ENCODE measurements at places on chromosomes 6 and 20.

DNA sequence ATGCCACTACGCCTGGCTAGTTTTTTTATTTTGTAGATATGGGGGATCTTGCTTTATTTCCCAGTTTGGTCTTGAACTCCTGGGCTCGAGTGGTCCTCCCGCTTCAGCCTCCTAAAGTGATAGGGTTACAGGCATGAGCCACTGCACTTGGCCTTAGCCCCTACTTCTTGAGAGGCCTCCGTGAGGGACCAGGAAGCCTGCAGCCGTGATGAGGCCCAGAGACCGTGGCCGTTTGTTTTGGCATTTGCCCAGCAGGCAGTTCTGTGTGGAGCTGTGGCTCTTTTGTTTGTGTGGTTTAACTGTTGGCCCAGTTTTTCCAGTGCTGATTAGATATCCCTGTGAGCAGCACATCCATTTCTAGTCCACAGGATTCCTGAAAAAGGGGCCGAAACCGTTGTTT lies 39.8 kb downstream of the SRSF3 start:
- no peak for DNase-seq

DNA sequence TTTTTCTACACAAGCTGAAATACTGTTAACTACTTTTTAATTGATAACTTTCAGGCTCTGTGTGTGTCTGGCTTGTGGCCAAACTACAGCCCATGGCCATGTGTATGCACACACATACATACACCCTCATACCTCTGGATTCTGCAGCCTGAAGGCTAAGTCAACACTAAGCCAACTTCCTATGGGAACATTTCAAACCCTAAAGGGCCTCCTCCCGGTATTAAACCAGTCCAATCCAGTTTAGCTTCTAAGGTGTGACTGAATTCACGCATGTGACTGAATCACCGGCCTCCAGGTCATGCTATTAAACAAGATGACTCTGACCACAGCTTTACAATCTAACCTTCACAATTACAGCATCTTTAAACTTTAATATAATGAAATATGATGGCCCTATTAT lies 20.7 kb upstream of the DST start:
- DNase-seq = no peak

- DNase-seq = no peak
Observed at GRCh38 chr20:38667417-38667956, 56.8 kb upstream of the SLC32A1 start.

GRCh38 chr20:2346188-2346587 lies 34.5 kb upstream of the TGM6 start:
- DNase-seq = no peak

DNA sequence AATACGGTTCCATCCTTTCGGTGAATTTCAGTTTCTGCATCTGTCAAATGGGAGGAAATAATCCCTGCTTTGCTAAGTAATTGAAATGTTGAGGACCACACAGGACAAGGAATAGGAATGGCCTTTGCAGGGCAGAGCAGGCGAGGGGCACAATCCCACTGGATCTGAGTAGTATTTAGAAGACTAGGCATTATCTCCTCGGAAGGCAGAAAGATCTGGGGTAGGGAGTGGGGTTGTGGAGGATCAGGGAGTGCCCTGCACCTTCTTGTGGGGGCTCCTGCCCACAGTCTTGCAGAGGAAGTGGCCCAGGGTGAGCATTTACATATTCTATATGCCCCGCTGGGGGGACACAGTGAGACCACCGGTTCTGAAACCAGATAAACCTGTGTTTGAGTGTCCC lies 87.1 kb upstream of the SIRPA start:
- DNase-seq = no peak

GRCh38 chr6:119426619-119427018 lies 77.1 kb upstream of the MAN1A1 start:
- no peak for DNase-seq

GRCh38 chr20:39282619-39283092 lies 320.5 kb downstream of the DHX35 start:
- DNase-seq = no peak

DNA sequence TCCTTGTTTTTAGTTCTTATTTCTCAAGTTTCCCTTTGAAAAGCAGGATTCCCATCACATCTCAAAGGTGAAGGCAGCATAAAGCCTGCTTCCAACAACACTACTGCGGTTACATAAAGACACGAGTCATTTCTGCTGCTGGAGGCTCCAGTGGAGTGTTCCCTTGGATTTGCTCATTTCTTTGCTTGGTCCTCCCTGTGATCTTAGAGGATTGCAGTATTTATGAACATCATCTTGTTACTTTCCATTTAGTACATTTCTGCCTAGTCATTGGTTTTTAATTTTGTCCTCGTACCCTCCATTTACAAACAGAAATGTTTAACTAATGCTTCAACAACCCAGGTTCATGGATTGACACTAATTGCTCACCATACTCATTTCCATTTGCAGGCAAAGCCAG lies 298.8 kb downstream of the ZNF217 start:
- no peak for DNase-seq

DNA sequence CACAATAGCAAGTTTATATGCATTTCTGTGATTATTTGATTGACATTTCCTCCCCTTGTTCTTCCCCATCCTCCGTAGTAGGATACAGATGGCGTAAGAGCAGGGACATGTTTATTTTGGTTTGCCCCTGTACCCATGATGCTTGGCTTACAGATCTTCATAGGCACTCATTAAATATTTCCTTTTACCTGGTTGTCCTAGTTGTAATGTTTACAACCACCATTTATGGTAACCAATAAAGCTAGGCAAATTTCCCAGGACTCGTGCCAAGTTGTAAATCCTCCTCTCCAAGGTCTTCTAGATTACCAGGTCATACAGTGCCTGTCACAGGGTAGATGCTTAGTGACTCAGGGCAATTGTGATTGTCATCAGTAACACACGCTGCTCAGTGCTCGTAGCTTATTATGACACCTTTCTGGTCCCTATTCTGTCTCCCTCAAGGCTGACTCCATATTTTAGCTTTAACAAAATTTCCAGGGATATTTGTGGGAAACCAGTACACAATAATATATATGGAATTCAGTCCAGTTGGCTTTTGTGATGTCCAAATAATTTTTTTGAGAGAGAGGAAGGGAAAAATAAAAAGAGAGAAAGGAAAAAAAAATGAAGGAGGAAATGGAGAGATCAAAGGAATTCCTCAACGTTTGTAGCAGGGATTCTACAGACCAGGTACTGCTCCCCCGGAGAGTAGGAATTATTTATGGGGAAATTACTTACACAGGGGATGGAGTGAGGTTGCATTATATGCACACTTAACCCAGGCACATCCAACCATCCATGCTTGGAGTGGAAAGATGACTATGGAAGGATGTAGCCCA lies 24.6 kb downstream of the CYP24A1 start:
- DNase-seq = no peak

- DNase-seq = no peak
Observed at GRCh38 chr6:69090132-69090531, 455.1 kb downstream of the ADGRB3 start.

DNA sequence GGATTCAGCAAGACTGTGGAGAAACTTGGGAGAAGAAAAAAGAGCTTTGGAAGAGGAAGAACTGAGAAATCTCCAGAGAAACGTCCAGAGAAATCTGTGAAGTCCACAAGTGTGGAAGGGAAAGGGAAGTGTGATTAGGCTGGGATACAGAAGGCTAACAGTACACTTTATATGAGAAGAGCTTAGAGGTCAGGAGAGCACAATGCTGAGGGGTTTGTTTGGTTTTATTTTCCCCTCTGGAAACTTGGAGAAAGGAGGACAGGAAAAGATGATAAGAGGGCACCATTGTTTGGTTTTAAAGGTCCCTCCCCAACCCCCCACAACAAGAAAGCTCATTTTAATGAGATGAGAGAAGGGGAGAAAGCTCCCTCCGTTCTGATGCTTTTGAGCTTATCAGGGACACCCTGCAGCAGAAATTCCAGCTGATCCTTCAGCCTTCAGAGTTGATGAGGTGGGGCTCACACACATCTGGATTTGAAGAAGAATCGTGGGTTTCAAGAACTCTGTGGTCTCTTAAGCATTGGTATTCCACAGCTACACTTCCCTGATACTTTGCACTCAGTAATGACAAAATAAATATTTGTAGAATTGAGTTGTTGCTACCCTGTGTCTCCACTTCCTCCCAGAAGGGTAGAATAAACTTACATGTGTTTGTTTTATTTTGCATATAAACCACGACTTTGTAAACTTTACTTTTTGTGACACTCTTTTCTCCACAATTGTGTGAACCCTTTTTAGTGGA lies 1.9 kb downstream of the NT5E start:
- DNase-seq = no peak

- no peak for DNase-seq
Observed at GRCh38 chr20:54070187-54070987, at the start of gene BCAS1. Gene BCAS1 (minus strand): TSS chr20:54070594. CDS start chr20:54058718, 11,876 bp downstream.

GRCh38 chr6:13586603-13587542 lies 12.5 kb downstream of the SIRT5 start:
- DNase-seq = no peak

DNA sequence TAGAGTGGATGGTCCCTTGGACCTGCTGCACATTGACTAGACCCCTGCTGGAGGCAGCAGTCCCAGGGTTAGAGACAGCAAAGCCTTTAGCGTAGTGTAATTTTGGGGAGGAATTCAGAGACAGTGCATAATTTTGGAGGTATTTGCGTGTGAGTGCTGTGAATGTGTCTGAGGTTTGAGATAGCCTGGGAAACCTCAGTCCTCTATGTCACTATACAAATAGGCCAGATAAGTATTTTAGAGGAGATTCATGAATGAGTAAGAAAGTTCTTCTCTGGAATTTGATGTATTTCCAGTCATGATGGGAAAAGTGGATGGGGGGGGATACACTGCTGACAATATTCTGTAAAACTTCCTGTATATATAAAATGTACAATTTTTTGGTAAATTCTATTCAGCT lies 25.8 kb upstream of the MTRF1L start:
- no peak for DNase-seq

DNA sequence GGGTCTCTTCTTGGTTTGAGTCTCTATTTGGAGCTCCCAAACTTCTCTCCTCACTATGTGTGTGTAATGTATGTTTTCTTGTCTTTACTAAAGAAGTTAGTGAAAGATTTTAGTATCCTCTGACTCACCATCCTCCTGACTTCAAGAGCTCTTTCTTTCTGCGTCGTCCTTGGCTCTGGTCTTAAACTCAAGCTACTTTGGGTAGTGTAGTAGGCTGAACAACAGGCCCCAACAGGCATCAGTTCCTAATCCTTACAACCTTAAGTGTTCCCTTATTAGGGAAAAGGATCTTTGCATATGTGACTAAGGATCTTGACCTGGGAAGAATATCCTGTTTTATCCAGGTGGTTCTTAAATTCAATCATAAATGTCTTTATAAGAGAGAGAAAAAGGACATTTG lies 810.2 kb downstream of the MAFB start:
- DNase-seq = peak; percentile 26

DNA sequence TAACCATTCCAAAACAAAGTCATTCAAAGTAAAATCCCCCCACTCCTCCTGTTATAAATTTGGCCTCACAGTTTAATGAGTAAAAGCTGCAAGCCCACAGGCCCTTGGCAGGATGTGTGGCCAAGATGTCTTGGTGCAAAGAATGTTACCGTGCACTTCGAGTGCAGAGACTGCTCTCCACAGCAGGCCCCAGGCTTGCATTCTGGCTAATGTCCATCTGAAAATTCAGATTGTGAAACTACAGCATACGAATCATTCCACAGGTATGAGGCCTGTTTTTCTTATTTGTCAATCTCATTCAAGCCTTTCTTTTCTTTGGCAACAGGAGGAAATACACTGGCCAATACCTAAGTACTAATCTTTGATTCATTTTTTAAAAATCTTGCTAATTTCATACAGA lies 7.1 kb downstream of the RPS6KA2 start:
- peak; percentile 69 for DNase-seq

GRCh38 chr20:24378661-24379483 lies 90.6 kb upstream of the SYNDIG1 start:
- no peak for DNase-seq

- no peak for DNase-seq
Observed at GRCh38 chr6:84623956-84624680, 140.3 kb downstream of the TBX18 start.

DNA sequence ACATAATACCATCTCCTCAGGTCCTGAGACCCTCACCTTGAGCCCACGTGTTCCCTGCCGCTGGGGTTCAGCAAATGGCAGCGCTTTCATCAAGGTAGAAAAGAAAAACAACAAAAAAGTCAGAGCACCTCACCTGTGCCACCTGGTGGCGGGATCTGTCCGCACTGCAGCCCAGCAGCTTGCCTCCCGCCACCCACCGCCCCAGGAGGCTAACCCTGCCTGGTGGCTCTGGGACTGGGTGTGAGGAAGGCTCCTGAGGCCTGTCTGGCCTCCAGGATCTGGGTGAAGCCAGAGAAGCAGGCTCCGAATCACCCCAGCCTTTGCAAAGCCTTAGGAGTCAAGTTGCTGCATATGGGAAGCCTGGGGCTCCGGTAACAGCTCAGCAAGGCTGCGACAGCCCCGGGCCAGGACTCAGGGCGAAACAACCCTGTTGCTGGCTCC lies 270.8 kb downstream of the BMP7 start:
- DNase-seq = no peak

GRCh38 chr20:39504710-39505094 lies 542.6 kb downstream of the DHX35 start:
- no peak for DNase-seq

- peak; percentile 41 for DNase-seq
Observed at GRCh38 chr20:63102721-63103375, 96.1 kb upstream of the BHLHE23 start.

DNA sequence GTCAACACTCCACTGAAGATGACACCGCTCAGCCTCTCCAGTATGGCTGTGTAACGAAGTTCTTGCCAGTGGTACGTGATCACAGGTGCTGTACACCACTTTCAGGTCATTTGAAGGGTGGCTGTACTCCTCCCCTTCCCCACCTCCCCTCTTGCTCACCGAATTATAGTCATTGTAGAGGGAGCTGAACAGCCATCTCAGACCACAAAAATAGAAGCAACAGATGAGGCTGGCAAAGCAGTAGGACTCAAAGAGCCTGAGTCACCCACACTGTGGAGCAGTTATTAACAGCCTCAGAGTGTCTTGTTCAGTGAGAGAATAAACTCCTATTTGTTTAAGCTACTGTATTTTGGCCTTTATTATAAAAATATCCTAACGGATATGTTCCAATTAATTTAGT lies 192.5 kb upstream of the MCHR2 start:
- no peak for DNase-seq

DNA sequence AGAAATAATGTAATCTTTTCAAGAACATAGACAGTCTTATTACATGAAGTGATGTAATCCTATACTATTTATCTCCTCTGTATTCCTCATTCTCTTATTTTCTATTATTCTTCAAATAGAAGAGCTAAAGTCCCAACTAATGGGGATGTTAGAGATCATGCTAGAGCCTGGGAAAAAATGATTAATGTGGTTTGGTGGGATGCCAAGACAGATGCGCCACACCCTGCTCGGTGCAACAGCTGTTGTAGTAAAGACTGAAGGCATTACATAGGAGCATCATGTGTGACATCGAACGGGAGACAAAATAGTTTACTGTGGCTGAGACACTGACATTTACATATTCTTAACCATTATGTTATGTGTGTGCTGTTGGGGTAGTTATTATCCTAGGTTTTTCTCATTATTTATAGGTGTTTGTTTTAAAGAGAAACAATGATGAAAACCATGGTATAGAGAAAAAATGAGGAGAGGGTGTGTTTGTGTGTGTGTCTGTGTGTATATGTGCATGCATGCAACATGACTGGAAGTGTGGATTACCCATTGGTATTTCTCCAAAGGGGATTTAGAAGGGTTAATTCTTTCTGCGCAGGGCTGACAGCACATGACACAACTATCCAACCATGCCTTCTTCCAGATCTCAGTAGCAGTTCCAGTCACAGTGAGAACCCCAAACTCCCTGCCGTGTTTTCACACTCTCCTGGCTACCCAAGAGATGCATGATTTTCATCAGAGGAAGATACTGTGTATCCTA lies 155.3 kb downstream of the EYA4 start:
- DNase-seq = no peak

GRCh38 chr6:36232172-36232571 lies 35.6 kb downstream of the BRPF3 start:
- DNase-seq = no peak
